ENCODE measurements at places on chromosomes 4 and X.

- no peak for DNase-seq
These were observed 105.8 kb downstream of the GEMIN8 start for GRCh38 chrX:13923845-13924244.

DNA sequence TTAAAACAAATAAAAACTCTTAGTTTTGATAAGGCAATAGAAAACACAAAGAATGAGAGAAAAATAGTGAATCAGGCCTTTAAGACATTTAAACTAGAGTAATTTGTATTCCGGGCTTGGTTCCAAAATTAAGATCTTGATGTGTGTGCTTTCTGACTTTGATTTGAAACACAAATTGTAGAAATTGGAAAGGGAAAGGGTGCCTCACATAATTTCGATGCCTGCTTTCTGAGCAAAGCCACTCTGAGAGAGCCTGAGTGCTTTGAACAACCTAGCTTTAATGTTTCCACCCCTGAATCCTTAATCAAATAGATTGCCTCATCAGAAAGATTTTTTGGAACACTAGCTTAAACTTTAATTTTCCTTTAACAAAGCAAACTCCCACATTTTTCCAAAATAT, 666.8 kb downstream of the PCDH18 start:
- no peak for DNase-seq

GRCh38 chrX:154327038-154327820, 31.6 kb downstream of the TKTL1 start:
- DNase-seq: no peak

DNA sequence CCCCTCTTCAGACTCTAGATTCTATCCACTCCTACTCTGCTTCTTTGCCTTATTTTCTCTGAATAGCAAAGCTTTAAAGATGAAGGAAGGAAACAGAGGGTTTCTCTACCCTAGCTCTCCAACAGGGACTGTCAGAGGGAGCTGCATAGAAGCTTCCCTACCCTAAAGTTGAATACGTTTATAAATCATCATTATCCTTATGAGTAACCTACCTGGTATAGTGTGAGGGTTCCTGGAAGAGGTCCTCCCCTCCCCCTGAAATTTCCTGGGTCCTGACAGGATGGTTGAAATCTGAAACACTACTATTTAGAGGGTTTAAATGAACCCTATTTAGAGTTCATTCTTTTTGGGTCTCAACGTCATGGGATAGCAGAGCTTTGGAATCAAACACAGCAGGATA, 187.0 kb upstream of the RBPJ start:
- no peak for DNase-seq

GRCh38 chr4:88879991-88880390, 177.0 kb downstream of the FAM13A start:
- DNase-seq: no peak
